ENCODE measurements at places on chromosomes 2 and 18. TPM values are rescaled to one million over a fixed set of nuclear protein-coding genes. Genes with fewer than 3 reads are reported as not detected.

The RGPD6 gene
- polyA plus RNA-seq, result 17.8 TPM

The DCDC2C gene
- polyA plus RNA-seq, result not detected

The G6PC2 gene
- polyA plus RNA-seq, result not detected

The SULT1C4 gene
- 1.7 TPM for polyA plus RNA-seq

The TBC1D8 gene
- 3.3 TPM for polyA plus RNA-seq

The PTPRN gene
- polyA plus RNA-seq, result 89.5 TPM

The ZSCAN30 gene
- polyA plus RNA-seq, result 31.3 TPM

The IL1F10 gene
- polyA plus RNA-seq, result not detected

Measured in Purkinje cell (primary cell).